ENCODE measurements at places on chromosomes 6 and 20.

DNA sequence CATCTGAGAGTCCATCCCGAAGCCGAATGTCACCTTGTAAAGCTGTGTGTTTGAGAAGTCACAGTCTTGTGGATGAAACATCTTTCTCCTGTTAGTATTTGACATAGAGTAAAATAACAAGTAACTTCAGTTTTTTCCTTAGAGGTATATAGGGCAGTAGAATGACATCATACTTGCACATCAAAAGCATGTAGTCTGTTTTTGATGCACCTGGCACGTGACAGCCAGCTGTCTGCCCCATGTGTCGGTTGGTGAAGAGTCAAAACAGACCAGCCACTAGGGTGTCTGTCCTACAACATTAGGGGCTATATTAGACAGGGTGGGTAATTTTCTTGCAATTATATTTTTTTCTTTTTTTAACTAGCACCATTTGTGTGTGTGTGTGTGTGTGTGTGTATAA lies 70.2 kb downstream of the SNX9 start:
- no peak for DNase-seq

DNA sequence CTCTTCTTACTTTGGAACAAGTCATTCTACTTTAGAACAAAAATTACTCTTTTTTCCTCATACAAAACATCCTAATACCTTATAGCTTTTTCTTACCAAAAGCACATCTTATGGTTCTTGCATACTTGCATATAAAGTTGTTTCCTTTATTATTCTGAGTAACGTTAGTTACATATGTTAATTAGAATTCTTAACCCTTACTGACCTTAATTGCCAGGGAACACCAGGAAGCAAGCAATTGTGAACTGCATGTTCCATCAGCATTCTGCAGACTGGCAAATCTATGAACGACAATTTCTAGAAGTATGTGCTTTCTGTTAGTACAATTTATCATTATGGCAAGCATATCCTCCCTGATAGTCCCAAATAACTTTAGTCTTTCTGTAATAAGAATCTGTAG lies 831.0 kb downstream of the C6orf118 start:
- DNase-seq = no peak

DNA sequence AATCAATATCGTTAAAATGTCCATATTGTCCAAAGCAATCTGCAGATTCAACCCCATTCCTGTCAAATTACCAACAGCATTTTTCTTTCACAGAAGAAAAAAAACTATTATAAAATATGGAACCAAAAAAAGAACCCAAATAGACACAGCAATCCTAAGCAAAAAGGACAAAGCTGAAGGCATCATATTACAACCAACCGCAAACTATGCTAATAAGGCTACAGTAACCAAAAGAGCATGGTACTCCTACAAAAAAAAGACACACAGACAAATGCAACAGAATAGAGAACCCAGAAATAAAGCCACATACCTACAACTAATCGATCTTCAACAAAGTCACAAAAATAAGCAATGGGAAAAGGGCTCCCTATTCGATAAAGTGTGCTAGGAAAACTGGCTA lies 49.2 kb downstream of the RNGTT start:
- DNase-seq = no peak

- no peak for DNase-seq
Observed at GRCh38 chr6:45822246-45822812, 193.3 kb downstream of the CLIC5 start.

GRCh38 chr6:44829836-44830235 lies 442.3 kb downstream of the CDC5L start:
- DNase-seq = no peak

DNA sequence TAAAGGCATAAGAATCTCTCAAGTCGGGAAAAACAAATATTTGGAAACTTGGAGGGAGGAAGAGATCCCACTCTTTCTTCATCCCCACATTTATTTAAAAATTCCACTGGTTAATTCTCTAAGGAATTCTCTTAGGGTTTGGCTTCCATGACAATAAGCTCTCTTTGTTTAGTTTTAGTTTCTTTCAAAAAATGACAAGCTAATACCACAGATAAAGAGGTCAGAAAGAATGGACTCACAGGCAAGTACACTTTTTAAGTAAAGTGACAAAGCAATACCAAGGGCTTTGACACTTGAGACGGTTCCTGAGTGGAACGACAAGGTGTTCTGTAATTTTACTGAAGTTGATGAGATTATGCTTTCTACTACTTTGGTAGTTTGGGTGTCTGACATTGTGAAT lies 872.1 kb downstream of the PHF3 start:
- DNase-seq = no peak

DNA sequence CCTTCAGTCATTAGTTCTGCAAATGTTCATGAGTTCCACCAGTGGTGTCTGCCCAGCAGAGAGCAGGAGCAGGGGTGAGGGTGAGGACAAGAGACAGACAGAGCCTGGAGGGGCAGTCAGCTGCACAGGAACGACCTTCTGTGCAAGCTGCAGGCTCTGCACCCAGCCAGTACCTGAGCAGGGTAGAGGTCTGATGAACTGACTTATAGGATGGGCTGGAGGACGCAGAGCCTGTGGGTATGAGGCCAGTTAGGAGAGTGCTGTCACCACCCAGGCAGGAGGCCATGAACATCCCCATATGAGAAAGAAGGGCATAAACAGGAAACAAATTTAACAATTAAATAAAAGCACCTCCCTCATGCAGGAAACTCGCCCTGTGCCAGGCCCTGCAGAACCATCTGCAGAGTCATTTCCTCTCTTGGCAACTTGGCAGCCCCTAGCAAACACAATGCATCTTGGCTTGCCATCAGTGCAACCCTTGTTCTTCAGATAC lies 17.9 kb downstream of the C6orf15 start:
- DNase-seq = no peak

GRCh38 chr6:106168097-106168888 lies 82.2 kb downstream of the PRDM1 start:
- DNase-seq = no peak

DNA sequence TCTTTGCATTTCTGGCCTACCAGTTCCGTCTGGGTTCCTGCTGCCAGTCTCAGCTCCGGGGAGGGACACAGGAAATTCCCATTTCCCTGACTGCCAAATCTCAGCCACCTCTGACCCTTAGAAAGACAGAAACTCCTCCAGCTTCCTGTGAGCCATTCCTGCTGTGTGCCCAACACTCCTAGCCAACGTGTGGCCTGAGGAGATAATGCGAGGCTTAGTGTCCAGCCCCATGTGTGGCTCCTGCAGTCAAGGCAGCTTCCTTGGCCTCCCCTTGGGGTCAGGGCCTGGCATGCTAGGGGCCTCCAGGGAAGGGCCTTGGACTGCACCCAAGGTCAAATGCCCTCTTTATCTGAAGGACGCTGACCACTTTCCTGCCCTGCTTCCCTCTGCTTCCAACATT lies 45.1 kb downstream of the MAFB start:
- no peak for DNase-seq

GRCh38 chr20:44028003-44028730 lies 113.5 kb downstream of the TOX2 start:
- DNase-seq = no peak

GRCh38 chr20:43831481-43832065 lies 83.1 kb upstream of the TOX2 start:
- DNase-seq = no peak

- no peak for DNase-seq
Observed at GRCh38 chr6:170166511-170167122, 124.3 kb downstream of the DLL1 start.

DNA sequence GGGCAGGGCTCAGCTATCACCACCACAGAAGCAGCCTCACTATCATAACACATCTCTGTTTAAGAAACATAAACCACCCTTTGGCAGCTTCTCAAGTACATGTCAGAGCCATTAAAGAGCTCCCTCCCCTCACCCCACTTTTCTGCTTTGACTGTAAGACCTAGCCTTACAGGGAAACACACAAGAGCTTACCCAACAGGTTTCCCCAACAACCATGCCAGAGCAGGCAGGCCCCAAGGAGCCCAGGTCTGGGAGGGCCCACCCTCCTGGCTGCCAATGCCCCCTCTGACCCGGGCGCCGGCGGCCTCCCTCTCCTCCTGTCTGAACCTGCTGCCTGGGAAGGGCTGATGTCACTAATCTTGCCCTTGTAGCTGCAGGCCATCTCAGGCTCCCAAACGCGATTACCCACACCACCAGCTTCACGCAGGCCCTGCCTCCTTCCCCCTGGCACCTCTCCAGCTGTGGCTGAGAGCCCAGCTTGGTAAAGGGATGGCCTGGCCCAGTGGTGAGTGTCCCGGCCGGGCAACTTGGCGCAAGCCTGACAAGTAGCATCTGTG lies 402.0 kb downstream of the MAFB start:
- no peak for DNase-seq

DNA sequence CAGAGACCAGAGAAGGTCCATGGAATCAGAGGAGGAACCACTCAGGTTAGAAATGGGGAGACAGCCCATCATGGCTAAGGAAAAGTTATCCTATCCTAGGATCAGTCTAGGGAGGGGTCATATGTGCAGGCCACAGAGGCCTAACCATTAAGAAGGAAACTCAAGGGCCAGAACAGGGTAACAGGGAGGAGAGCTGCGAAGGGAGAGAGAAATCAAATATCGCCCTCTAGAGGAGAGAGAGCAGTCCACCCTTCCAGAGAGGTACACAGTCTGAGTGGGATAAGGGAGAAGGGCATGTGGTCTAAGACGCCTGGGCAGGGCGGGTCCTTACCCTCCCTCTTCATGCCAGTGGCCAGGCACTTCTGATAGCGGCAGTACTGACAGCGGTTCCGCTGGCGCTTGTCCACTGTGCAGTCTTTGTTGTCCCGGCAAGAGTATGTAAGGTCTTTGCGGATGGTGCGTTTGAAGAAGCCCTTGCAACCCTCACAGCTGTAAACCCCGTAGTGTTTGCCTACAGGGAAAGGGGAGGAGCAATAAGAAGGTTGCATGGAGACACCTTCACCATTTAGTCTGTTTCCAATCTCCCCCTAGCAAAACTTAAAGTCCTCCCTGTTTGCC lies 2.9 kb downstream of the RXRB start:
- DNase-seq = no peak

DNA sequence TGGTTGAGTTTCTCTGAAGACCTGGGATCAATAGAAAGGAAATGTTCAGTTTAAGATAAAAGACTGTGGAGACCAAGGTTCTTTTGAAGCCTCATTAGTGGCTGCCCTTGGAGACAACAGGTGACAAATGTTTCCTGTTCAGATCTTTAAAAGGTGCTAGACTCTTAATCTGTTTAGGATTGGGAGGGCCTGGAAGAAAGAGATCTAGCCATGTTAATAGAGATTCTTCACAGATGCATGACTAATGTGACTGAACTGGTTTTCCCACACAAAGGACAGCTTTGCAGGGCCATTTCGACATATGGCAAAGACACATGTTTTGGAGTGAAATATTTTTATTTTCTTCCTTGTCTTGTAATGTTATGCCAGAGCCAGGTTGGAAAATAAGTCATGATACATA lies 82.2 kb downstream of the WDR27 start:
- no peak for DNase-seq

DNA sequence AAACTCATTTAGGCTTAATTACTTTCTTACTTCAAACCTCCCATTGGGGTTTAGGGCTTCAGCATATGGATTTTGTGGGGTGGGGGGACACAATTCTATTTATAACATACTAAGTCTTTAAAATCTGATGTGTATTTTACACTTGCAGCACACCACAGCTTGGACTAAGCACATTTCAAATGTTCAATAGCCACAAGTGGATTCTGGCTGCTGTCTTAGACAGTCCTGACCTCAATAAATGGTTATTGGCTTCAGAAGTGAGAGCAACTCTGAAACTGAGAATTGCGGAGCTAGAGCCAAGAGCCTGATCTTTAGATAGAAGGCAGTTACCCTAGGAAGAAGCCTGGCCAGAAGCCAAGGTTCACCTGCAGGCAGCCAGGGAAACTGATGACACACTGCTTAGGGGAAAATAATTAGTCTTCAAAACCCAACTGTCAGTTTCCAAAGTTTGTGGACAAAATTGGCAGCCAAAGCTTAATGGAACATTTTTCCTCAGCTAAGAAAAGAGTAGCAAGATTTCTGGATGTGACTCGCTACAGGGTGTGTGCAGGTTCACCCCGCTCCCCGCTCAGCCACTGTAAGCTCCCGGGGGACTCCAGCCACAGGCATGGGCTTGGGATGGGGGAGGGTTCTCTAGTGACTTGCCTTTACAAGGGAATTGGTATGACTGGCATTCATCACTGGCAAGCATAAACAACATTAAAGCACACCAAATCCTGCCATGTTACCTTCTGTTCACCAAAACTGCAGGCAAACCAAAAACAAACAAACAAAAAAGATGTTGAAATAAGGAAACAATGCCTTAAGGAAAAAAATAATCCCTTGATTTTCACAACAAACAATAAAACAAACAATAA lies 219.8 kb downstream of the TFAP2A start:
- DNase-seq = no peak

DNA sequence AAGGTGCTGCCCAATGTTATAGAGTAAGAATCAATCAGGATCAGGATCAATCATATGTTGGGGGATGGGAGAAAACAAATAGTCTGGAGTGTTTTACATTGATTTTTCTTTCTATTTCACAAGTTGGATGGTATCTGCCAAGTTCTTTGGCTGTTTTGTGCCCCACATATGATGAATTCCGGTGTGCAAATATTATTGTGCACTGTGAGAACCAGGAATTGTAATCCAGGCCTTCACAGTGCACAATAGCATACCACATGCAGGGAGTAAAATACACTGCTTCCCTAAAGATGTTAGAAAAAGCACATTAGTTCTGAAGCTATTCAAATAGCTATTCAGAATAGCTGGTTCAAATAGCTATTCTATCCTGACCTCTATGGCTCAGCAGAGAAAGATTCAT lies 133.7 kb downstream of the LCA5 start:
- DNase-seq = no peak

DNA sequence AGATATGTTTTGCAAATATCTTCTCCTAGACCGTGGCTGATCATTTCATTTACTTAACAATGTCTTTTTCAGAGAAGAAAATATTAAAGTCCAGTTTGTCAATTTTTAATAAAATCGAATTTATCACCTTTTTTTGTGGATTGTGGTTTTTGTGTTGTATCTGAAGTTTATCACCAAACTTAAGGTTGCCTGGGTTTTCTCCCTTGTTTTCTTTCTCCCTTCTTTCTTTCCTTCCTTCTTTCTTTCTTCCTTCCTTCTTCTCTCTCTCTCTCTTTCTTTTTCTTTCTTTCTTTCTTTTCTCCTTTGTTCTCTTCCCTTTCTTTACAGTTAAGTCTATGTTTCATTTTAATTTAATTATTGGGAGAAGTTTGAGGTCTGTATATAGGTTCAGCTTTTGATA lies 68.7 kb downstream of the RNF182 start:
- DNase-seq = no peak

DNA sequence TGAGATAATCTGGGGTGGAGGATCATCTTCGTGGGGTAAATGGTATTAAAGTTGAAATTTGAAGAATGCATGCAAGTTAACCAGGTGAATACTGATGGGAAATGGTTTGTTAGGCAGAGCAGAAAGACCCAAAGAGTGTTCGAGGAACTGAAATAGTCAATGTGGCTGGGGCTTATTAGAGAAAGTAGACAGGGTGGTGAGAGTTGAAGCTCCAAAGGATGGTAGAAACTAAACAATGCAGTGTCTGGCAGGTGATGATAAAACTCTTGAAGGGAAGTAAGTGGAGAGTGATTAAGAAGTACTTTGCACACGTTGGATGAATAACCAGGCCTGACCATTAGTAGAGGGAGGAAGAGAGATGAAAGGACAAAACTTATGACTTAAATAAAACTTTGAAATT lies 39.8 kb upstream of the CENPW start:
- DNase-seq = no peak

All from CMK (cell line).